M059J (cell line): ENCODE measurements at places on chromosomes 6 and 20.

- no peak for DNase-seq
Measured at GRCh38 chr6:94673251-94673650, 904.1 kb upstream of the MANEA start.

GRCh38 chr20:63290136-63290676 lies 2.8 kb upstream of the COL20A1 start:
- no peak for DNase-seq

GRCh38 chr6:113871975-113872374 lies 14.8 kb downstream of the MARCKS start:
- peak; percentile 42 for DNase-seq

DNA sequence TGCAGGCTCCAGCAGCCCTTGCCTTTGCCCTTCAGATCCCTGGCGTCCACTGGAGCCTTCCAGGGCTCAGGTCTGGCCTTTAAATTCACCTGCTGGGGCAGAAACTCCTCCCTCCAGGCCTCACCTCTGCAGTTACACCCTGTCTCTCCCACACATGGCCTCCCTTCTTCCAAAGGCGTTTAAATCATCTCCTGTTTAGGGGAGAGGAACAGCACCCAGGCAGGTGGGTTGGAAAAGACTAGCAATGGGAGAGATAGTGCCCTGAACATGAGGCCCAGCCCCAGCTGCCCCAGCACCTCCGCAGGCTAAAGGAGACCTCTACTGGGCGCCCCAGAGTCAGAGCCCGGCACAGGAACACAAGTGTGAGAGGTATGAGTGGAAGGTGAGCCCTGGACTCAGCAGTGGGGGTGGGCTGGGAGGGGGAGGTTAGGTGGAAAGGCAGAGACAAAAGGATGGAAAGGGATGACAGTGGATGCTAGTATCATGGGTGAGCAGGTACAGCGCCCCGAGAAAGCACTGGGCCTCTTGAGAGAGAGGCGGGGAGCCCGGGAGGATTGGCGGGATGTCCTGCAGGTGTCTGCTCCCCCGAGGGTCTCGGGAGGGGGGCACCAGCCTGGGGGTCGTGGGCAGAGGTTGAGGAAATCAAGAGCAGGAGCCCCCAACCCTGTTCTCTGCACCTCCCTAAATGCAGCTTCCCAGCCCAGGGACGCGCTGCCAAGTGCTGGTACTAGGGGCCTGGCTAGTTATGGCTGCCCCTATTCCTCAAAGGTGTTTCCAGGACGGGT lies at the start of gene CST9:
TSS of gene CST9 (minus strand) at position 51 of the 785 bp plus-strand sequence. CDS start 53 bp downstream, outside the sequence.
- no peak for DNase-seq

DNA sequence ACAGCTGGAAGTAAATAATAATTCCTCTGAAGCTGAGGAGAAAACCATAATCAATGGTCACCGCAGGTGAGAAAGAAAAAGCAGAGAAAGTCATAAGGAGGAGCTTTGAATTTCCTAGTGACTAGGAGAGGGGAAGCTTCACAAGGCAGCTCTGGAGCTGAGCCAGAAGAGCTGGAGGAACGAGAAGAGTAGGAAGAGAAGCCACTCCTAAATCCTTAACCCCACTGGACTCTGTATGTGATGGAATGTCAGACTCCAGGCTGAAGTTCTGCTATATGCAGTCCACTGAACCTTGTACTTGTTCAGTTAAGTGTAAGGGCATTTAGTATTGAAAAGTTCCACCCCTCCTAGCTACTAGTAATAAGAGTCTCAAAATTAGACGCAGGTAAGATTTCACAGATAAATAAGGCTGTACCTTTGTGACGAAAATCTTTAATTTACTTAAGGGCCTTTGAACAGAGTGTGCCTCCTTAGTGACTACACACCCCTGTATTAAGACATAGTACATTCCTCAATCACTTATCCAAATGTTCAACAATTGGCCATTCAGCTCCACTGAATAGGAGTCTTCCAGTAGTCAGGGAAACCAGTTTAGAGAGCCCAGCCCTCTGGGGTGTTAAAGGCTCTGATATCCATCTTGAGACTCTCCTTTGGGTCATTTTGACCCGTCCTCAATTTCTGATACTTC lies 71.4 kb upstream of the UFL1 start:
- no peak for DNase-seq

GRCh38 chr6:158849899-158850806 lies 31.0 kb upstream of the EZR start:
- peak; percentile 96 for DNase-seq

GRCh38 chr20:5923493-5923892 lies 26.8 kb downstream of the TRMT6 start:
- no peak for DNase-seq

GRCh38 chr6:118974790-118975189 lies 39.8 kb upstream of the MCM9 start:
- no peak for DNase-seq

DNA sequence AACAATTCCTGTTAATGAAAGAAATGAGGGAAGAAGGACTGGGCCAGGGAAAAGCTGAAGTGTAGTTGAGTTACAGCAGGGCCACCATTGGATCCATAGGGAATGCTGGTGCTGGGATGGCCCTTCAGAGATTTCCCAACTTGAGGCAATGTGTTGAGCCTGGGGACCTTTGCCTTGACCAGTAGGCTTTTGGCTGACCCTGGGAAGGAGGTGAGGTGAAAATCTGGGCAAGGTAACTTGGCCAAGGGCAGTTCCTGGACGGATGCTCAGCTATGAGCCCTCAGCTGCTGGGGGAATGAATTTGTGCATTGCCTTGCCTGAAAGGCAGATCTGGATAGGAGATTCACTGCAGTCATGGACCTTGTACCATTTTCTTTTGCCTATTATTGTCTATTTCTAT lies 20.4 kb downstream of the UTRN start:
- DNase-seq, result no peak

GRCh38 chr6:16481697-16482399 lies 243.5 kb downstream of the GMPR start:
- no peak for DNase-seq

- no peak for DNase-seq
Measured at GRCh38 chr20:48855046-48855445, 27.2 kb upstream of the PREX1 start.

DNA sequence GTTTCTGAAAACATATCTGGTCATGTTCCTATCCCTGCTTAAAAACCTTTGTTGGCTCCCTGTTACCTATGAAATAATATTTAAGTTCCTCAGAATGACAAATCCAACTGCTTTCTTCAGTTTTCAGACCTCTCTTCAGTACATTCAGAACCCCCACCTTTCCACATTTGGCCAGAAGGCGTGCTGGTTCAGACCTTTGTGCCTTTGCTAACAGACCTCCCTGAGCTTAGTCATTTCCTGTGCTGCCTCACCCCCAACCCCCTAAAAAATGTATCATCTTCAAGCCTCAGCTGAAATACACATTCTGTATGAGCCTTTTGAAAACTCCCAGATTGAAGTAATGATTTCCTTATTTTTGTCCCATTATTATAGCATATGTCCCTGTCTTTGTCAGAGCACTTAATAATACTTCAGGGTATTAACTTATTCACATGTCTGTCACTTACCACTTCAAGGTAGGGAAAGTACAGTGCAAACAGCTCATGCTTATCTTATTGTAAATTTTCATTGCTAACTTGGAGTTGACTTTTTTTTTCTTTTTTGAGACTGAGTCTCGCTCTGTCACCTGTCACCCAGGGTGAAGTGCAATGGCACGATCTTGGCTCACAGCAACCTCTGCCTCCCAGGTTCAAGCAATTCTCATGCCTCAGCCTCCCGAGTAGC lies 19.7 kb downstream of the FAM217A start:
- peak; percentile 96 for DNase-seq

GRCh38 chr6:127515234-127515793 lies 3.8 kb downstream of the MTCL3 start:
- DNase-seq, result no peak

DNA sequence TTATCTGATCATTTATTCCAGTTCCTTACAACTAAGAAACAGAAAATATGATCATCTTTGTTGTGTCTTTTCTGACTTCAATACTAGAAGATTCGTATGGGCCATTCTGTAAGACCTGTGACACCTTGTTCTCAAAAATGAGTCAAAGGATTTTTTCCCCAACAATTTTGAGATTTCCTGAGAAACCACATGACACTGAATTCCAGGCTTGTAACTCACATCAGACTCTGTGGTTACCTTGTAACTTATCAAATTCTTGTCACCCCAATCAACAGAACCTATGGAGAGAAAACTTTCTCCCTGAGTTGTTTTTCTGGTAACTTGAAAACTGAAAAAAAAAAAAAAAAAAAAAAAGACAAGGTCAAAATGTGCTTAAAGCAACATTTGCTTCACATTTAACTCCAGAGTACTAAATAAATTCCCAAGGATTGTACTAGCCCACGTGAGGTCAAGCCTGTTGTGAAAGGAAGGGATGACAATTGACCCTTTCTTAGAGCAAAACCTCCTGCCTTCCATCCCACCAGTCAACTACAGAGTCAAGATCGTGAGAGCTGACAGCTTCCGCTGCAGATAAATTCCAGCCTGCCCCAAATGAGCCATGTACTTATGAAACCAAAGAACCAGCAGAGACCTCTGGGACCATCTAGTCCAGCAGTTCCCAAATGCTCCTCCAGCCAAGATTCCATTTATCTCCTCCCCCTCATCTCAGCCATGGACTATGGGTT lies 140.3 kb downstream of the TBX18 start:
- peak; percentile 95 for DNase-seq

GRCh38 chr20:16541878-16542277 lies 31.4 kb downstream of the KIF16B start:
- no peak for DNase-seq

GRCh38 chr6:83432636-83433035 lies 1.8 kb upstream of the ME1 start:
- DNase-seq, result no peak

DNA sequence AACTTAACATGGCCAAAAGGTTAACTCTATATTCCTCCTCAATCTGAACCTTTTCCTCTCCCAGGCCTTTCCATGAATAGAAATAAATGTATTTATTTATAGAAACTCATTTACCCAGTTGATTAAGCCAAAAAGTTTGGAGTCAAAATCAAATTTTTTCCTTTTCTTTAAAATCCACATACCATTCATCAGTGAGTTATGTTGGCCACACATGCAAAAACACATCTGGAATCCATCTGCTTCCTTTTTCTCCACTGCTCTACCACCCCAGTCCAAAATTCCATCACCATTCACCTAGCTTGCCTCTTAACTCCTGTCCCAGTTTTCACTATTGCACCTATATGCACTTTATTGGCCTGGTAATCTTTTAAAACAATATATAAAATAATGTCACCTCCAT lies 62.4 kb upstream of the TMEM200A start:
- no peak for DNase-seq

GRCh38 chr20:51720854-51721253 lies 47.3 kb downstream of the ATP9A start:
- DNase-seq, result no peak

DNA sequence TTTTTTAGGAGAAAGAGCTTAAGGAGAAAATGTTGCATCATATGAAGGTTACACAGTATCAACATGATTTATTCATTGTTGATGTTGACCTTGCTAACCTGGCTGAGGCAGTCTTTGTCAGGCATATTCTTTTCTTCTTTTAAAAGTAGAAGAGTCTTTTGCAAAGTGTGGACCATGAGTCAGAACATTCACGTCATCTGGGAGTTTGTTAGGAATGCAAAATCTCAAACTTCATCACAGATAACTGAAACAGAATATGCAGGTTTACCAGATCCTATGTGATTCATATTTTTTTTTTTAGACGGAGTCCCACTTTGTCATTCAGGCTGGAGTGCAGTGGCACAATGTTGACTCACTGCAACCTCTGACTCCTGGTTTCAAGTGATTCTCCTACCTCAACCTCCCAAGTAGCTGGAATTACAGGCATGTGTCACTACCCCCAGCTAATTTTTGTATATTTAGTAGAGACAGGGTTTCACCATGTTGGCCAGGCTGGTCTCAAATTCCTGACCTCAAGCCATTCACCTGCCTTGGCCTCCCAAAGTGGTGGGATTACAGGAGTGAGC lies 530.4 kb upstream of the BTBD3 start:
- DNase-seq, result peak; percentile 99

- DNase-seq, result no peak
Measured at GRCh38 chr6:26520237-26520849, 17.8 kb upstream of the HMGN4 start.

DNA sequence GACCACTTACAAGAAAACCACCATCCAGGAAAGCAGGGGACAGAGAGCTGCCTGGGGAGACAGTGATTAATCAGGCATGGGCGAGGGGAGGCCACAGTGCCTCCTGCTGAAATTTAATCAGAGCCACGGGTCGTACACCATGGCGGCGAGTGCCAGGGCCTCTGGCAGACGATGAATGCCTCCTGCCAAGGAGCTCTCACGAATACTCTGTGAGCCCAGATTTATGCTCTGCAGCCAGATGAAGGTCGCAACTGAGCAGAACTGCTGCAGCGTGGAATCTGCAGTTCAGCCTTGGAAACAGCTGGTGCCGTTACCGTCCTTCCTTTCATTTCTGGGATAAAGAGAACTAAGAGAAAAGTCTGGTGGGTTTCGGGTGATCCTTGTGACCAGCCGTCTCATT lies 85.6 kb downstream of the BFSP1 start:
- DNase-seq, result no peak

DNA sequence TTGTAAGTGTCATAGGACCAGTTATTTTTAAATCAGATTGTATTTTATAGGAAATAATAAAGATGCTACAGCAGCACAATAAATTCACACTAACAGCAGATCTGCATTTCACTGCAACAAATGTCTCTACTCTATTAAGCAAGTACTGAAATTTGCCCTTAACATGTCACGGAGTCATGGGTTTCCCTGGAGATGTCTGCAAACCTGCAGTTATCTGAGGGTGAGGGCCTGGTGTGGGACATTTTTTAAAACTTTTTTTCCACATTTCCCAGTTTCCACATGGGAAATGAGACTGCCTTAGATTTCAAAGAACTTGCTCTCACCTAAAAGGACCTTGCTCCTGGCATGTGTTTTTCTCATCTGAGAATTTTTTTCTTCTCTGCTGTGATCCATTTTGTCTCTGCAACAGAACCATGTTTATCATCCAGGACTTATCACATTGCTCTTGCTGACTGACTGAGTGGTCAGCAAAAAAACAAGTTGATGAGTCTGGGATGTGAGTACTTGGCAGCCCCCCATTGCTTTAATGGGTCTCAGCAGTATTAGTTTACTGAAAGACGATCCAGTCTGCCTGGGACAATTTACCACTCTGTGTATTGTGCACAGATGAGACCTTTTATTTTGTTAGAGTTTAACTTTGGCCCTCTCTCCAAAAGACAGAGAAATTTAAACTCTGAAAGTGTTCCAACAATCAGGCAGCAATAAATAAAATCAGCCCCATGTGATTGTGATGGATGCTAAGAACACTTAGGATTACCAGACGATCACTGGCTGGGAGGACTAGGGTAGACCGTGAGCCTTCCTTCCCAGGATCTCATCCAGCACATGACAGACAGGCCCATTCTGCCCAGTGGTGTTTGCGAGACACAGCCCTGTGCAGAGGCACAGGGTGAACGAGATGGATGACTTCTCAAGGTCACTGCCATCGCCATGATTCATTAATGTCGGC lies 268.8 kb downstream of the BTBD9 start:
- no peak for DNase-seq

DNA sequence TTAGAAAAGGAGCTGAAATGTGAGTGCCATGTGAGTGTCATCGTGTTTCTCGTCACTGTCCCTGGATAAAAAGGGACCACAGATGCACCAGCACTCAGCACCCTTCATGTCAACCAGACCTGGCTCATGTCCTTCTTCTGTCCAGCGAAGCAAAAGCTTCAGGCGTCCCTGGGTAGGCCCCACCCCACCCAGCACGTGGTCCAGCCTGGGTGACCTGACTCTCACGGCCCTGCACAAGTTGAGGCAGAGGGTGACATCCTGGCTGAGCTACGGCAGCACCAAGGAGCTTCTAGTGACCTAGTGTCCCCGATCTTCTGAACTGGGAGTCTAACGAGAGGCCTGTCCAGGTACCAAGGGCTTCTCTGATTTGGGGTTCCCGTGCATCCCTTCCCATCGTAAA lies 37.8 kb downstream of the PSMG4 start:
- no peak for DNase-seq

GRCh38 chr20:60203451-60203850 lies 245.2 kb downstream of the CDH26 start:
- DNase-seq, result peak; percentile 64
